COLO829 (cell line): ENCODE measurements at places on chromosomes 2 and 18.

DNA sequence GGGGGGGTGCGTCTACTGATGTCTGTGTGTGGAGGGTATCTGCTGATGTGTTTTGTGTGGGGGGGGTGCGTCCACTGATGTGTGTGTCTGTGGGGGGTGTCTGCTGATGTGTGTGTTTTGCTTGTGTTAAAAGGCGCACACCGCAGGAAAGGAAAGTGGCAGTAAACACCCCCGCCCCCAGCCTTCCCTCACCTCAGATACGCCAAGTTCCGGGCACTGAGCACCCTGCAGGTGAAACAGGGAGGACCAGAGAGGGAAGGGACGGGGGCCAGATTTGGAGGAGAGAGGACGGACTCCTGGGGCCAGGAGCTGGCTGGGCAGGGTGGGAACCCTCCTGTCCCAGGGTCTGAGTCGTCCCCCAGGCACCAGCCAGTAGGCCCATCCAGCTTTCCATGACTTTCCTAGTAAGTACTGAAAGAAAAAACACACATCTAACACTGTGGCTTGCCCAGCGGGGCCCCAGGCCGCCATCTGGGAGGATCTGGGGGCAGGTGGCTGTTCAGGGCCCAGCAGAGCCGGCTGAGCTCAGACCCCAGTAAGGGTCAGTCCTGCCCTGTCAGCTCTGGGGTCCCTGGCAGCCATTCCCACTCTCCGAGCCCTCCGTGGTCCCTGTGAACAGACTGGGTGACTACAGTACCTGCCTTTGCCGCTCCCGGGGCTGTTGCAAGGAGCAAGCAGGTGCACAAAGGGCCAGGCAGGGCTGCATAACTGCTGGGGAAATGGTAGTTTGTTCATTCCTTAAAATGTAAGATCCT lies 126.9 kb downstream of the NFATC1 start:
- DNase-seq: no peak

- no peak for DNase-seq
Measured at GRCh38 chr2:201633661-201634249, 9.5 kb downstream of the TMEM237 start.

DNA sequence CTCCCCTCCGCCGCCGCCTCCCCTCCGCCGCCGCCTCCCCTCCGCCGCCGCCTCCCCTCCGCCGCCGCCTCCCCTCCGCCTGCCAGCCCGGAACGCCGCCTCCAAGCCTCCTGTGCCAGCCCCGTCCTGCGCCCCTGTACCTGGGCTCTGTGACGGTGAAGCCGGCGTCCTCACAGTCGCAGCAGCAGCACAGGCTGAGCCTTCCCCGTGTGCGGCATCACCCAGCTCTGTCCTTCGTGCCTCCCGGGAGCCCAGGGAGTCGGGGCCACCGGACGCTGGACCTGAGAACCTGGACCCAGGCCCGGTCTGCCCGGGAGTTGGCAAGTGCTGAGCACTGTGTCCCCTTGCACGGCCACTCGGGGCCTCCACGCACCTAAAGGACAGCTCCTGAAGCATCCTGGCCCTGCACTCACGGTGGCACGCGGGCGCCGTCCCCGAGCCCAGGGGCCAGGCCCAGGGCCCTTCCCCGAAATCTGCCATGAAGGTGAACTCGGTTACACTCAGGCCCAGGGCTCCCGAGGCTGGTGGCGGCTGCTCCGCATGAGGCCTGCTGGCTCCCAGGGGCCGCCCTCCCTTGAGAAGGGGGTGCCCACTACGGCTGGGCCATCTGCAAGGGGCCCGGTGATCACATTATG lies 32.9 kb downstream of the RTP5 start:
- DNase-seq: no peak

- peak; percentile 35 for DNase-seq
Measured at GRCh38 chr2:209974576-209974975, 27.9 kb upstream of the RPE start.

GRCh38 chr2:66634784-66635183 lies 199.9 kb downstream of the MEIS1 start:
- no peak for DNase-seq

DNA sequence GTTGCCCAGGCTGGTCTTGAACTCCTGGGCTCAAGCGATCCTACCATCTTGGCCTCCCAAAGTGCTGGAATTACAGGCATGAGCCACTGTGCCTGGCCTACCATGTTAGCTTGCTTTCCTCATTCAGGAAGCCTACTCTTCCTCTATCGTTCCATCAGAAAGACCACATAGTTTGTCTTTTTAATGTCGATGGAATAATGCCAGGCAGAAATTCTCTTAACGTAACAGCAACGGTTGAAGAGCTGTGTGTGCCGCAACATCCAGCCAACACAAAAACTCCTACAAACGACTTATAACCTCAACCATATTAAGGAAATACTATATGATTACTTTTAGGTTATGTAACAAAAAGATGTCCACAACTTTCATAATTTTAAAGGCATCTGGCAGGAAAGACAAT lies 10.5 kb downstream of the ITGB1BP1 start:
- no peak for DNase-seq

DNA sequence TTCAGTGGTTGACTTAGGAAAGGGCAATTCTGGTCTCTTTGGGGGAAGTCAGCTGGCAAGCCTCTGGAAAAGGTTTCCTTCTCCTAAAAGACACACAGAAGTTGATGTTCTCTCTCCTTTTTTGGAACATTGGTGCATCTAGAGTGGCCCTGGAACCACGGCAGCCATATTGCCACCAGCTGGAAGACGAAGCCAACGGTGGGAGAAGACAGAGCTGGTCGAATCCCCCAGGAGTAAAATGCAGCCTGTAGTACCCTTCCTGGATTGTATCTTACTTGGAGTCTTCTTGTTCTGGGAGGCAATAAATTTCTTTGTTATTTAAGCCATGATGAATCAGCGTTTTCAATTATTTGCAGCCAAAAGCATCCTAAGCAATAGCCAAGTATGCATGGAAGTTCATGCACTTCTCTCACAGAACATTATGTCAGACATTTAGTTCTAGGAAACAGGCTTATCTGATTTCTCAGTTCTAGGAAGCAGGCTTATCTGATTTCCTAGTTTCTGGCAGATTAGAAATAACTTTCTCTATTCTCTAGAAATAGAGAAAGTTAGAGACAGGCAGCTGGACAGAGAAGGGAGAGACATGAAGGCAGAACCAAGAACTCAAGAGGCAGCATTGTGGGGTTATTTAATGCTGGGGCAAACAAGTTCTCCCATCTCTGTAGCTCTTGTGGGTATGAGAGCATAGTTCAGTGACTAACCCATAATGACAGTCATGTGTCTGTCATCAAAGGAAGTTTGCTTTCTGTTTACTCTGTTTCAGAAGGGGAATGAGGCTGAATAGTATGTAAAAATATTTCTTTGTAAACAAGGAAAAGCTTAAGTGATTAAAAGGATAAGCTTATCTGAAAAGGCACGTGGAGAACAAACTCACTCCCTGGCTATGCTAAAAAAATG lies 40.5 kb upstream of the NABP1 start:
- DNase-seq: peak; percentile 56

- no peak for DNase-seq
Measured at GRCh38 chr2:64792995-64793639, 139.4 kb upstream of the SERTAD2 start.

GRCh38 chr2:31137211-31138036 lies 816 bp downstream of the GALNT14 start:
- DNase-seq: no peak

GRCh38 chr2:71452565-71452964 lies 796 bp upstream of the DYSF start:
- DNase-seq: peak; percentile 45

- no peak for DNase-seq
Measured at GRCh38 chr2:54549917-54550518, 93.9 kb downstream of the SPTBN1 start.

- peak; percentile 56 for DNase-seq
Measured at GRCh38 chr2:199985625-199986207, 30.3 kb downstream of the MAIP1 start.

GRCh38 chr2:55782528-55783173 lies 89.0 kb upstream of the PNPT1 start:
- DNase-seq: no peak
